ENCODE measurements at places on chromosomes 2 and 18.

- DNase-seq, result peak; percentile 46
These were observed 11.6 kb upstream of the OLA1 start for GRCh38 chr2:174259981-174260380.

DNA sequence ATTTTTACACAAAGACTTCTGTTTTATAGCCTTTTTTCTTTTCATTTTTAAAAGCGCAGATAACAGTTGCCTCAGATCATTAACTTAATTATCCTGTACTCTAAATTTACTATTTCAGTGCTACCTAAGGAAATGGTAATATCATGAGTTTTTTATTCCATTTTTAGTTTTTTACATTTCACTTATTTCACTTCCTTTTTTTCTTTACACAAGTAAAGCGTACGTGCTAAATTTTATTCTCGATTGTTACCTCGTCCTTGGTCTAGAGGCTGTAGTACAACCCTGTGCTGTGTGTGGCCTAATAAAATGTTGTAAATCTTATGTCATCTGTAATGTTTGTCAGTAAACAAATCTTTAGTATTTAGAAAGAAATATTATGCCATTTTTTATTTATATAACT, 49.2 kb downstream of the CRIM1 start:
- peak; percentile 3 for DNase-seq

- no peak for DNase-seq
These were observed 49.3 kb downstream of the CD226 start for GRCh38 chr18:69898241-69898861.

DNA sequence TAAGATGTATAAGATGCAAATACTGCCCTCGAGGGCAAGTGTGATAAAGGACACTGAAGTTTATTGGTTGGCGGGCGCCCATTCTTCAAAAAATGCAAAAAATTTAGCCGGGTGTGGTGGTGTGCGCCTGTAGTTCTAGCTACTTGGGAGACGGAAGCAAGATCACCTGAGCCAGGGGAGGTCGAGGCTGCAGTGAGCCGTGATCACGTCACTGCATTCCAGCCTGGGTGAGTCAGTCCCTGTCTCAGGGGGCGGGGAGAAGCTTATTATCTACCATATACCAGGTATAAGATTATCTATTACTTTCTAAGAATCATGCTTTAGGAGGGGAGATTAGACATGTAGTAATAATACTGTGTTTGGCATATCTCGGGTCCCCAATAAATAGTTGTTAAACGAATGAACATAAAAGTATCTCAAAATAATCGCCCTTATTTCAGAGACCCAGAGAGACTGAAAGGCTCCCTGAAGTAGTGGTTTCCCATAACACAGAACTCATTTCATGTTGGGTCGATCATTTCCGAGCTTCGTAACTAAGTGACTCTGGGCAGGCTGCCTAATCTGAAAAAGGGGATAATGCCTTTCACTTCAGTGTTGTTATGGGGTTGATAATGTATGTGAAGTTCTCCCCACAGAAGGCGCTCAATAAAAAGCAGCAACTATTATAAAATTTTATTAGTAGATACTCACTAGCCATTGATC, 1.2 kb upstream of the SELENOI start:
- DNase-seq, result no peak

DNA sequence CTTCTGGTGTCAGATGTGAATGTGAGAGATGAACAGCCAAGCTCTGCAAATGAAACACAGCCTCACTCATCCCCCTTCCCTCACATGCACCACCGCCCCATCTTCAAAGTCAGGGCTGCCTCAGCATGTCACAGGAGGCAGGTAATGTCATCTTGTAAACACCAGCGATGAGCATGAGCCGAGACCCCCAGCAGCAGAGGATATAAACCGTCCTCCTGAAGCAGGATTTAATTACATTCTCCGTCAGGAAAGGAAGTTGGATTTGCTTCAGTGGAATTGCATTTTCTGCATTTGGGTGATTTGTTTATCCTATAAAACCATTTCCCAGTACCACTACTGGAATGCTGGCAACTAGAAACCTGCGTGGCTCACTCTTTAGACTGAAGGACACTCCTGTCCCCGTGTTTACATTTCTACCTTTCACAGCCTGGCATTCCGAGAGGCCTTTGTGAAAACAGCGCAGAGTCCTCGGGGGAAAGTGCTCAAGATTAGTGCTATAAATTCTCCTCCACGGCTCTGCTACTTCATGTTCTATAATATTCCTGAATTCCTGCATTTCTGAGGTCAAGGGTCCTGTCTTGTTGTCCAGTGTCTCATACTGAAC, 619.2 kb downstream of the IRS1 start:
- DNase-seq, result no peak

- no peak for DNase-seq
These were observed 55.1 kb downstream of the CRIM1 start for GRCh38 chr2:36410681-36411080.

- no peak for DNase-seq
These were observed 275.3 kb downstream of the HRH4 start for GRCh38 chr18:24735624-24736231.

GRCh38 chr2:235467588-235467987, 26.3 kb upstream of the AGAP1 start:
- peak; percentile 6 for DNase-seq

- no peak for DNase-seq
These were observed 11.6 kb upstream of the TNP1 start for GRCh38 chr2:216871333-216871934.

- peak; percentile 13 for DNase-seq
These were observed 15.5 kb upstream of the SIX2 start for GRCh38 chr2:45024600-45025291.

DNA sequence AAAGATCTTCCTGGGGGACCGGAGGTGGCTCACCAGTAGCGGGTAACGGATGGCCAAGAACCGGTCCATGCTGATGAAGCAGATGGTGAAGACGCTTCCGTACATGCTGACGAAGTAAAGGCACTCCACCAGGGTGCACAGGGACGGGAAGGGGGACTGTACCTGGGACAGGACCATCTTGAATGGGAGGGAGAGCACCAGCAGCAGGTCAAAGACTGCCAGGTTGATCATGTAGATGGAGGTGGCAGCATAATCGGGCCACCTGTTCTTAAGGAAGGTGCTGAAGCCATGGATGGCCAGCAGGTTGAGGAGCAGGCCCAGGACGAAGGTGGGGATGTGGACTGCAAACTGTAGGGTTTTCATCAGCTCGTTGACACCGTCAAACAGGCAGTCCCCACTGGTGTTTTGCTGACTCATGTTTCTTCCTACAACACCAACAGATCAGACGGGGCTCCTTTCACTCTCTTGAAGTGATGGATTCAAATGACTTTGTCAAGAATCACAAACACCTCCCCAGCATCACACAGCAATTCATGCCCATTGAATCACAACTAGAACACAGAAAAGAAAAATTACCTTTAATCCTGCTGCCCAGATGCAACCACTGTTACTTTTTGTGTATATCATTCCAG, 14.4 kb downstream of the GPR55 start:
- no peak for DNase-seq

DNA sequence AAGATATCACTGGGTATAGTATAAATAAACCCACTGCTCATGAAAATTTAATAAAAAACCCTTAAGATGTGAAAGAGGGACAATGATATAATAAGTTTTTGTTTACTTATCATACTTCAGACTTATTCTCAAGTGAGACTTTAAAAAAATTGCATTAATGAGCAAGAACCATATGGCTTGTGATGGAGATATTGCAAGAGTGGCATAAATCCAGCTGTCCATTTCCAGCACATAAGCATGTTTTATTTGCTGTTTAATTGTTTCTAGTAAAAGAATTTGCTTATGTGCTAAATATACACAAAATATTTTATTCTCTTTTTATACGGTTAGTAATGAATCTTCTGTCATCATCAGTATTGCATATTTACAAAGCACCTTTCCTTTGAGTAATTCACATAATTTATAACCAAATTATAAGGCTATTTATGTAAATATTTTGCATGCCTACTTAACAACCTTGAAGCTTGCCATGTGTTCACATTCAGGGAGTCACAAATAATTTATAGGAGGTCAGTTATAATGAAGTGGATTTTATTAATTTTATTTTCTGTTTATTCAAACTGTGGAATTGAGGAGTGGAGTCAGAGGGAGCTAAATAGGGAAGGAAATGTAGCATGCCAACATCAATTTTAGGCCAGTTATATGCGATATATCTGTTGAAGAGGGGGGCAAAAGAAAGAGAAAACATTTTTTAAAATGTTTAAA, 318.5 kb upstream of the CWC22 start:
- no peak for DNase-seq

- no peak for DNase-seq
These were observed 49.1 kb upstream of the GPC1 start for GRCh38 chr2:240386326-240386725.

DNA sequence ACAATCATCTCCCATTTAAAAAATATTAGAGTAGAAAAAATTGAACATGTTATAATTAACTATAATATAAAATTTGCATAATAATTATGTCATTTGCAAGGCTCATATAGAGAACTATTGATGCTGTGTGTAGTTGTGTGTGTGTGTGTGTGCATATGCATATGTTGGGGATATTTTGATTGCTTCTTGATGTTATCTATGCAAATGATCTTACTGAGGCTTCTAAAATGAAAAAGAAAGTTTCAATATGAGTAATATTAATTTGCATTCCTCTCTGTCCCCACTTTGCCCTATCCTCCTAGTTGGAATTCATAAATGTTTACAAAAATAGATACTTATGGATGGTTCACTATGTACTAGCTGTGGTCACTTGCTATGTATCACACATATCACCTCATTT, 523.3 kb downstream of the TRIB2 start:
- DNase-seq, result no peak

- peak; percentile 82 for DNase-seq
These were observed 60.1 kb upstream of the PAX3 start for GRCh38 chr2:222358876-222359275.

GRCh38 chr2:8719528-8719927, 37.7 kb downstream of the ID2 start:
- no peak for DNase-seq

DNA sequence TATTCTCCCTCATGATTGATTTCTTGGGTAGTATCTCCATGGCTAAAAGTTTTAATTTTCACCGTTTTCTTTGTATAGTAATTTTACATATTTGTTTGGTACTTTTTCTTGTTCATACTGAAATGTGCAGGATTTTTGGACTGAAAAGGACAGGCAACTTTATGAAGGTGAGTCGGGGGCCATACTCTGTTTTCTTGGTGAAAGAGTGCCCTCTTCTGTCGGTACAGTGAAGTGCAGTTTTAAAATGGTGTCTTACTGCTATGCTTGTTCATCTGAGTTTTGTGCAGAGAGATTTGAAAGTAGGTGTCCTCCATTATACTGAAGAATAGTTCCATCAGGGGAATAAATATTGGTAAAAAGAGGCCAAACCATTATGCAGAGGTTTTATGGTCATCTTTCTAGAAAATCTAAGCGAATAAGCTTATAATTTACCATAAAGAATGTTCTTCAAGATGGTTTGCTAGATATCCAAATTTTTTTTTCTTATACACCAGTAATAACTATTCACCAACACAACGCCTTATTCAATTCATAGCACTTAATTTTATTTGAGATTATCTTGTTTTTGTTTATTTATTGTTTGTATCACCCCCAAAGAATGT, 8.7 kb upstream of the SERPINB13 start:
- peak; percentile 56 for DNase-seq

DNA sequence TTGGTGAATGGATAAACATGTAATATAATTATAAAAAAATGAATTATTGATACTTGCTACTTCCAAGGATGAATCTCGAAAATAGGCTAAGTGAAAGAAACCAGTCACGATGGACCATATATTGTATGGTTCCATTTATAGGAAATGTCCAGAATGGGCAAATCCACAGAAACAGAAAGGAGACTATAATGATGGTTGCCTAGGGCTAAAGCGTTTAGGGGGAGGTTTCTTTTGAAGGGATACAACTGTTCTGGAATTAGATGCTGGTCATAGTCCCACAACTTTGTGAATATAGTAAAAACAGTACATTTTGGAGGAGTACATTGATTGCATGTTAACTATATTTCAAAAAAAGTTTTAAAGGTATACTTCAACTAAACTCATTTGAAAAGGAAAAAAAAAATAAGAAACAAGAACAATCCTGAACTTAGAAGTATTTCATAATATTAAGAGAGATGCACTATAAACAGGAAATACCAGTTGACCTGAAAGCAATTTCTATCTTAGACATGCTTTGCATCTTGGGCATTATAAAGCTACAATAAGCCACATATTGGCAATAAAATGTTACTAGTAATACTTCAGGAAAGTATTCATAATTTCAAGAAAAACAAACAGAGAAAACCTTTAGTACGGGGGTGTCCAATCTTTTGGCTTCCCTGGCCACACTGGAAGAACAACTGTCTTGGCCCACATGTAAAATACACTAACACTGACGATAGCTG, 130.0 kb downstream of the C2orf74 start:
- no peak for DNase-seq

DNA sequence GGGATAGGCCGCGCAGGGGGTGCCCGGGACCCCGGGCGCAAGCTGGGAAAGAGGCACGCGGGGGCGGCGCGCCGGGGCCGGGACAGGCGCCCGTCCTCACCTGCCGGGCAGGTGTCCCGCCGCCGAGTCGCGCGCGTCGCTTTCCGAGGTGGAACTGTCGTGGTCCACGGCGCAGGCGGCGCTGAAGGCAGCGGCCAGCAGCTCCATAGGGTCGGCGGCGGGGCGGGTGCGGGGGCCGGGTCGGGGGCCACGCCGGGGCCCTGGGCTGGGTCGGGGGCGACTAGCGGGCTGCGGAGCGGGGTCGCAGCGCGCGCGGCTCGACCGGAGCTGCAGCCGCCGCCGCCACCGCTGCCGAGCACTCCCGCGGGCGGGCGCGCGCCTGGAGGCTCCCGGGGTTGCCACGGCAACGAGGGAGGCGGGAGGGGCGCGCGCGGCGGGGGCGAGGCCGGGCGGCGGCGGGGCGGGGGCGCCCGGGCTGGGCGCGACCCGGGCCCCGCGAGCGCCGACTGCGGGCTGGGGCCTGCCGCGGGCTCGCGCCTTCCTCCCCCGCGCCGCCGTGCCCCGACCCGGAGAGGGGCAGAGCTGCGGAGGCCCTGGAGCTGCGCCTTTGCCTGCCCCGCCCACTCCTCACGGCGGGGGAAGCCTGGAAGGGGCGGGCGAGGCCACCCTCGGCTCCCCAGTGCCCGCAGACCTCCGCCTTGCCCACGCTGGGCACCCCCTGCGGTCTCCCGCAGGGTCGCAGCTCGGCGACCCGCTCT, 57.9 kb downstream of the SNORC start:
- no peak for DNase-seq

DNA sequence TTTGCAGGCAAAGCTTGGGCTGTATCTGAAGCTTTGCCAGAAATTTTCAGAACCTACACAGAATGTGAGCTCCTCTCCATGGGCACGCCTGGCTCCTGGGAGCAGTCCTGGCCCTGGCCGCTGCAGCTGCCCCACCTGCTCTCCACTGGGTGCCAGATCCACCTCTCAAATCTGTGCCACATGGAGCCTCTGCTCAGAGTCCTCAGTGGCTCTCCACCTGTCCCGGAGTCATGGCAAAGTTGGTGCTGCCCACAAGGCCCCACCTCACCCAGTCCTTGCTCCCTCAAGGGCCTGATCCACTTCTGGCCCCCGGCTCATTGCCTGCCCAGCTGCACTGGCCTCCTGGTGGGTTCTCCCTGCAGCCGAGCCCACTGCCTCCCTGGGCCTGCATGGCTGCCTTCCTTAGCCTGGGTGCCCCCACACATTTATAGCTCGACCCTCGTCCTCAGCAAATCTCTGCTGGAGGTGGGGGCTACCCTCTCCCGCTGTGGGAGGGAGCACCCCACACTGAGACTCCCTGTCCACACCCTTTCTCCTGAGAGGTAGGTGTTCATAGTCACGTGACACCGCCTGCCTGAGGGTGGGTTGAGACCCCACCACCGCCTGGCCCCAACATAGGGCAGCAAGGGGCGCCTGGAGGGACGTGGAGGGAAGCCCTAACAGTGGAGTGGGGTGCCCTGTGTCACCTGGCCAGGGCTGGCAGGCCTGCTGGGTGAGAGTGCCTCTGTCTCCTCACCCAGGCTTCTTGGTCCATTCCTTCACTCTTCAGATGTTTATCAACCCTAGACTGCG, 224.1 kb downstream of the SH3RF3 start:
- DNase-seq, result no peak
